Stimulated activated CD8-positive, alpha-beta memory T cell treated with anti-CD3 and anti-CD28 coated beads, Interleukin-15, amount 100 ng/mL, for 1 hour (primary cell): ENCODE measurements at places on chromosomes 13 and 19.

DNA sequence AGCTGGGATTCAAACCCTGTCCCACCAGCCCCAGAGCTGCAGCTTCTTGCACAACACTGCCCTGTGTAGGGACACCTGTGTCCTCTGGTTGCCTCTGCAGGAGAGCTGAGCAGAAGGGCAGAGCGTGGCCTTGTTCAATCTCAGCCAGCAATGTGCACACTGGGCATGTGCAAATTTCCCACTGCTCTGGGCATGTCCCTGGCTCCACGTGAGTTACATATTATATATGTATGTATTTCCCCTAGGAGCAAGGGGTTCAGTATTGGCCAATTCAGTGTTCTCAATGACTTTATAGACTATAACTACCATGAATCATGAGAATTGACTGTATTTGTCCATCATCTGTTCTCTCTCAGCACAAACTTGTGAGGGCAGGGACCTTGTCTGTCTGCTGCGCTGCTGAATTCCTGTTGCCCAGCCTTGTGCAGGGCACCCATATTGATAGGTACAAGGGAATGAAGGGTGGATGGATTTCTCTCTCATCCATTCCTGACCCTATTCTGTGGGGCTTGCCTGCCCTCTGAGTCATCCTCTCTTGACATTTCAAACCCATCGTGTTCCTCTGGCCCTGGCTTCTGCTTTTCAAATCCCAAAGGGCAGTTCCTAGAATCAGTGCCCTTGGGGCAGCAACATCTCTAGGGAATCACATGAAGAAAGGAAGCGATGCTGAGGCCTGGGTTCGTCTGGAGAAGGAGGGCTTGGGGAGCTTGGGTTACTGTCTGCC is 69.7 kb downstream of the ERICH6B start:
- DNase-seq: no peak

DNA sequence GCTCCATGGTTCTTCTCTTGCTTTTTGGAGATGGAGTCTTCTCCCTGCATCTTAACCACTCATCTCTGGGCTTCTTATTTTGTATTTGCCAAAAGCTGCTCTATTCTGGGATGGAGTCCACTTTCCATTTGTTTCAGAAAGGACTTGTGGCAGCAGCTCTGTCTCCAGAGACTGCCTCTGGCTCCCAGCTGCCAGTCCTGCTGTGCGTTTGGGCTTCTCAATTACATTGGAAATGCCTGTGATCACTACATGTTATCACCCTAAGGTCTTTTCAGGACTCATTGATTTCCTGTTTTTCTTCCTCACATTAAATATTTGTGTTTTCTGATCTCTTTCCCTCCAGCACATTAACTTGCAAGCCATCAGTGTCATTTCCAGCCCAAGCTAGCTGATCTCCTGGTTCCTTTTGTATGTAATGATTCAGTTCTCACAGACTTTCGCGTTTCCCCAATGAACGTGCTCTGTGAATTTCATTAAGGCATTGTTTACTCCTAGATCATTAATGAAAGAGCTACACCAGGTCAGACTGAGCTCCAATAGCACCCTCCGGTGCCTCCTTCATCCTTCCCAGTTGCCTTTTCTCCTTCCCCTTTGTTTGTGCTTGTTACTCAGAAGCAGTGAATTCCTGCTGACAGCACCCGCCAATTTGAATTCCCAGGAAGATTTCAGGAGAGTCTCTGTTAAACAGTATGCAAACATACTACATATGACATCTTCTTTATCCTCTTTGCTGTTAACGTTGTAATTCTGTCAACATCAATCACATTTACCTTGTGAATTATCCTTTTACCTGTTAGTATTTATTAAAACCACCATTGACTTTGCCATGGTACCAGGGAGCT is 3.0 kb downstream of the CBY2 start:
- DNase-seq: no peak

DNA sequence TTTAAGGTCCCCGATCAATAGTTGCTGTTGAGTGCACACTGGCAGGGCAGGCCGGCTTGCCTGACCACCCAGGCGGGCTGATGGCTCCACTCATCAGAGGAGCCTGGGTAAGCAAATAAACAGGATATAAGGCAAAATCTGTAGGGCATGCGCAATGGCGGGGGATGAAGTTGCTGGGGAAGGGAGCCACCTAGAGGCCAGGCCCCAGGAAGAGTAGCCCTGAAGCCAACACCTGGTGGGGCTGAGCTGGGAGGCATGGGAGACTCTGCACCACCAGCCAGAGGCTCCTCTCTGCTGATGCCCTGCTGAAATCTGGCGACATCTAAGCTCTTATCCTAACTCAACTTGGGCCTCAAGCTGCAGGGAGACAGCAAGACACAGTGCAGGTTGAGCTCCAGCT is 324.3 kb downstream of the ZNF536 start:
- no peak for DNase-seq

- no peak for DNase-seq
Observed at GRCh38 chr13:112643759-112644459, 45.9 kb upstream of the ATP11A start.

- no peak for DNase-seq
Observed at GRCh38 chr19:52542984-52543664, 15.7 kb downstream of the ZNF808 start.

DNA sequence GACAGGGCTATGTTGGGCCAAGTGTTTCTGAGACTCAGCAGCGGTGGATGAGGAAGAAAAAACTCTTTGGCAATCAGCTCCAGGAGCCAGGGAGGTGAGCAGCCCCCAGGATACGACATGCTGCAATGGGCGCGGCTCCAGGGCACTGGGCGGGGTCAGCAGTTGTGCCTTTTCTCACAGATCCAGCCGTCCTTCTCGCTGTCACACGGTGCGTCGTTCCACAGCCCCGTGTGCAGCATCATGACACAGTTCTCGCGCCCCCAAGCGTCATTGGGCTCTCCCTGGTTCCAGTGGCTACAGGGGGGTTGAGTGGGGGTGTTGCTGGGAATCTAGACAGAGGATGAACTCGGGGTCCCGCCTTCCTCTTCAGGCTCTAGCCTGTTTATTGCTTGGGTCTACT is 2.7 kb downstream of the CLEC4G start:
- DNase-seq: no peak

- DNase-seq: no peak
Observed at GRCh38 chr13:25722893-25723292, 328.9 kb downstream of the SHISA2 start.
